Gastrocnemius medialis (tissue), 4 donors: ENCODE measurements at places on chromosomes 5 and 9. TPM values are rescaled to one million over a fixed set of nuclear protein-coding genes. Genes with fewer than 3 reads are reported as not detected.

Gene ADGRD2
- not detected for total RNA-seq

Gene NPR3
- 1.1 TPM for total RNA-seq

Gene FCN2
- not detected for total RNA-seq

Gene FBN2
- total RNA-seq: not detected

Gene IFNA13
- total RNA-seq: not detected

Gene SLCO6A1
- total RNA-seq: not detected

DNA sequence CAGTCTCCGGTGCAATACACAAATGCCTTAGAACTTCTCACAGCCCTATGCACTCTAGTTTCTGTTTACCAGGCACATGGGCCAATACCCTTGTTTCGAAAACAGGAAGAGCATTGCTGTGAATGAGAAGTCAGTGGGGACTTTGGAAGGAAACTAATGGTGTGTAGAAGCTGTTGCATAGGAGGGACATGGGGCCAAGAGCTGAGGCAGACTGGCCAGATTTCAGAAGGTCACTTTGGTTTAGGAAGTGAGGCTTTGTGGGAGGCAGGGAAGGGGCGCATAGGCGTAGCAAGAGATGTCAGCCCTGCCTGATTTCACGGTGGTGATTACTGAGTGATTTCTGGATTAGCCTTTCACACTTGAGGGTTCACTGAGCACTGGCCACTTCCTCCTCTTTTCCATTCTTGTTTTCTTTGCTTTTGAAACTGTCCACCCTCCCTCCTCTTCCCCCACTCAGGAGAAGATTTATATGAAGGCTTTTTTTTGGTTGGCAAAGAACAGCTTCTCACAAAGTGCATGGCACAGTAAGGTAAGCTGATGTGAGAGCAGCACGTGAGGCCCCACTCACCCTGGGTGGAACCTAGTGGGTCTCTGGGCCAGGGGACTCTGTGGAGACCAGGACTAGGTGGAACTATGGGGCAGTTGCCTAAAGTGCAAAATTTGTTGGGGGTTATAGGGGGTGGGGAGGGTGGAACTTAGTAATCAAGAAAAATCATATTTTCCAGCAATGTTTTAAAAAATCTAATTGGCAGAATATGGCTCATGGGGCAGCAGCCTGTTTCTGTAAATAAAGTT lies 6.1 kb upstream of the TMEM252 start:
- H3K4me1 ChIP-seq: peaks cover 3% of the 10 kb centered on the region
- no peaks in the 10 kb centered on the region for H3K27me3 ChIP-seq
- no peak overlapping the region for H3K4me3 ChIP-seq
- peak overlapping the region; percentile 30 for H3K27ac ChIP-seq
- no peaks in the 10 kb centered on the region for H3K36me3 ChIP-seq

GRCh38 chr9:124496075-124496449 lies 11.1 kb downstream of the NR5A1 start:
- DNase-seq: no peak
- no peaks in the 10 kb centered on the region for H3K36me3 ChIP-seq
- H3K4me3 ChIP-seq: no peak overlapping the region
- peaks cover 5% of the 10 kb centered on the region for H3K27me3 ChIP-seq

GRCh38 chr9:112338561-112338960 lies 5.1 kb upstream of the PTBP3 start:
- H3K4me1 ChIP-seq: peaks cover 7% of the 10 kb centered on the region
- peak; percentile 67 for DNase-seq
- peak overlapping the region; percentile 36 for H3K27ac ChIP-seq
- H3K36me3 ChIP-seq: no peaks in the 10 kb centered on the region
- no peak overlapping the region for H3K4me3 ChIP-seq

GRCh38 chr5:168316139-168316578 lies 24.7 kb downstream of the WWC1 start:
- H3K27me3 ChIP-seq: no peaks in the 10 kb centered on the region
- DNase-seq: no peak
- no peaks in the 10 kb centered on the region for H3K4me1 ChIP-seq
- H3K27ac ChIP-seq: no peak overlapping the region

- no peak for DNase-seq
- no peaks in the 10 kb centered on the region for H3K27me3 ChIP-seq
- no peak overlapping the region for H3K4me3 ChIP-seq
- no peaks in the 10 kb centered on the region for H3K4me1 ChIP-seq
Measured at GRCh38 chr9:32581512-32582143, 8.7 kb upstream of the NDUFB6 start.

GRCh38 chr5:73955271-73955846 lies 329.4 kb downstream of the ARHGEF28 start:
- no peak overlapping the region for H3K4me3 ChIP-seq
- no peak overlapping the region for H3K27ac ChIP-seq
- H3K4me1 ChIP-seq: no peaks in the 10 kb centered on the region
- no peaks in the 10 kb centered on the region for H3K27me3 ChIP-seq

DNA sequence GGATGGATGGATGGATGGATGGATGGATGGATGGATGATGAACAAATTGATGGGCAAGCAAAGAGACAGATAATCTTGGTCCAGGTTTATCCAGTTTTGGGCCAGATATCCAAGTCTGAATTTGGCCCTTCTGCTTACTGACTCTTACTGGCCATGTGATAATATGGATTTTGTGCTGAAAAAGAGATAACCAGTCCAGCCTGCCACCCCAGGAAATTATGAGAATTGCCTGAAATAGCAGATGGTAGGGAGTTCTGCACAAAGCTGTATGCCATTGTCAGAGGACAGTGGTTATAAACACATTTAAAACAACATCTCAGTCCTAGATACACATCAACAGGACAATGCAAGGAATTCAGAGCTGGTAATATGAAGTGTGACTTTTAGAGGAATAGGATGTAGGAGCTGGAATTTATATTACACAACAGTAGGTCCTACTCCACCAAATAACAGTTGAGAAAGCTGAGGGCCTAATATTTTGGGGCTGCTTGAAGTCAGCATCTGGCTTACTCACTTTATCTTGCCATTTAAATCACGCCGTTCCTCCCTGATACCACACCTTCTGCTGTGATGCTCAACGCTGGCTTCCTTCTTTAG lies 9.0 kb upstream of the FAT2 start:
- DNase-seq: no peak
- no peak overlapping the region for H3K4me3 ChIP-seq
- H3K27ac ChIP-seq: no peak overlapping the region
- no peaks in the 10 kb centered on the region for H3K27me3 ChIP-seq

GRCh38 chr5:94849821-94850736 lies 231.6 kb downstream of the SLF1 start:
- no peaks in the 10 kb centered on the region for H3K36me3 ChIP-seq
- H3K27me3 ChIP-seq: no peaks in the 10 kb centered on the region
- no peak overlapping the region for H3K27ac ChIP-seq
- DNase-seq: no peak
- no peaks in the 10 kb centered on the region for H3K4me1 ChIP-seq
- H3K4me3 ChIP-seq: no peak overlapping the region
